ENCODE measurements at places on chromosomes 3 and 15. TPM values are rescaled to one million over a fixed set of nuclear protein-coding genes. Genes with fewer than 3 reads are reported as not detected.
A peak's percentile ranks its signal among the peaks of the same experiment; 100 is the strongest.

DNA sequence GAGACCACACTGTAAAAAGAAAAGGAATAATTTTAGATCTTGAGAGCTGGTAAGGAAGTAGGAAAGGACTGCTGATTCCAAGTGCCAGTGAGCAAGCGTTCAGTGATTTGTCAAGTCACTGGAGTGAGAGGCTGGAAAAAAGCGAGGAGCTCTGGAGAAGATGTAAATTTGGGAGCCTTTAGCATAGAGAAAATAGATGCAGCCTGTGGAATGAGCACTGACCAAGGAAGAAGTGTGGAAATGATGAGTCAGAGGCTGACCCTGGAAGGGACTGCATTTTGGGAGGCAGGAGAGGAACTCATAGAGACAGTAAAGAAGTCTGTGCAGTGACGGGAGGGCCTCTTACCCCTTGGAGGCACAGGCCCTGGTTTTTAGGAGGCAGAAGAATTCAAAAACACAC, 17.1 kb upstream of the ABTB1 start:
- no peak overlapping the region for H3K27ac ChIP-seq
- H3K36me3 ChIP-seq: peaks cover 2% of the 10 kb centered on the region
- H3K27me3 ChIP-seq: no peaks in the 10 kb centered on the region
- H3K4me3 ChIP-seq: no peak overlapping the region
- DNase-seq: no peak

DNA sequence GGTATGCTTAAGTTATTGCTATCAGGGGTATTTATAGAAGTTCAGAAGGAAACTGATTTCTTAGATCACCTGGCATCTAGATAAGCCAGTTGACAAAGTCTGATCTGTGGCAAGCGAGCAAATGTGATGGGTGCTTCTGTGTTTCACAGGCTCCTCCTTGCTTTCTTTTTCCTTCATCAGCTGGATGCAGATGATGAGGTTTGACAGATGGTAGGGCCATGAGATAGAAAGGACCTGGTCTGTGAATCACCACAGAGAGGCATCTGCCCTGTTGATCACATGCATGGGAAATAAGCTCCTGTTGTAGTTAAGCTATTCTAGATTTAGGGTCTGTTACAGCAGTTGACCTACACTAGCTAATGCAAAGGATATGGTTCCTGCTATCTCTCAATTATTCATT, 372.0 kb downstream of the NEK10 start:
- no peak overlapping the region for H3K4me3 ChIP-seq
- DNase-seq: no peak
- no peaks in the 10 kb centered on the region for H3K27me3 ChIP-seq
- H3K36me3 ChIP-seq: no peaks in the 10 kb centered on the region

DNA sequence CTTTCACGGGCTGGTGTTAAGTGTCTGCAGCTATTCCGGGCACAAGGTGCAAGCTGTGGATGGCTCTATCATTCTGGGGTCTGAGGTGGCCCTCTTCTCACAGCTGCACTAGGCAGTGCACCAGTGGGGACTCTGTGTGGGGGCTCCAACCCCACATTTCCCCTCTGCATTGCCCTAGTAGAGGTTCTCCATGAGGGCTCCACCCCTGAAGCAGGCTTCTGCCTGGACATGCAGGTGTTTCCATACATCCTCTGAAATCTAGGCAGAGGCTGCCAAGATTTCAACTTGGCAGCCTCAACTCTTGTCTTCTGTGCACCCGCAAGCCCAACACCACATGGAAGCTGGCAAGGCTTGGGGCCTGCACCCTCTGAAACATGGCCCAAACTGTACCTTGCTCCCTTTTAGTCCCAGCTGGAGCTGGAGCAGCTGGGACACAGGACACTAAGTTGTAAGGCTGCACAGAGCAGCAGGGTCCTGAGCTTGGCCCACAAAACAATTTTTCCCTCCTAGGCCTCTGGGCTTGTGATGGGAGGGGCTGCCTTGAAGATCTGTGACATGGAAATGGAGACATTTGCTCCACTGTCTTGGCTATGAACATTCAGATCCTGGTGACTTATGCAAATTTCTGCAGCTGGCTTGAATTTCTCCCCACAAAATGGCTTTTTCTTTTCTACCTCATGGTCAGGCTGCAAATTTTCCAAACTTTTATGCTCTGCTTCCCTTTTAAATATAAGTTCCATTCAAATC, 6.0 kb upstream of the RPL39L start:
- H3K4me3 ChIP-seq: no peak overlapping the region
- H3K36me3 ChIP-seq: peaks cover 2% of the 10 kb centered on the region
- H3K4me1 ChIP-seq: no peaks in the 10 kb centered on the region
- H3K27ac ChIP-seq: no peak overlapping the region
- H3K27me3 ChIP-seq: peaks cover 9% of the 10 kb centered on the region
- no peak for DNase-seq

- no peak overlapping the region for H3K27ac ChIP-seq
- H3K4me3 ChIP-seq: no peak overlapping the region
- no peak for DNase-seq
- no peaks in the 10 kb centered on the region for H3K36me3 ChIP-seq
- peaks cover 2% of the 10 kb centered on the region for H3K4me1 ChIP-seq
Observed at GRCh38 chr15:61660579-61660978, 399.7 kb downstream of the VPS13C start.

- H3K36me3 ChIP-seq: no peaks in the 10 kb centered on the region
- no peak overlapping the region for H3K27ac ChIP-seq
- DNase-seq: no peak
- H3K4me1 ChIP-seq: peaks cover 7% of the 10 kb centered on the region
- peaks cover 6% of the 10 kb centered on the region for H3K27me3 ChIP-seq
- H3K4me3 ChIP-seq: no peak overlapping the region
Observed at GRCh38 chr3:67858492-67858891, 204.1 kb upstream of the SUCLG2 start.

DNA sequence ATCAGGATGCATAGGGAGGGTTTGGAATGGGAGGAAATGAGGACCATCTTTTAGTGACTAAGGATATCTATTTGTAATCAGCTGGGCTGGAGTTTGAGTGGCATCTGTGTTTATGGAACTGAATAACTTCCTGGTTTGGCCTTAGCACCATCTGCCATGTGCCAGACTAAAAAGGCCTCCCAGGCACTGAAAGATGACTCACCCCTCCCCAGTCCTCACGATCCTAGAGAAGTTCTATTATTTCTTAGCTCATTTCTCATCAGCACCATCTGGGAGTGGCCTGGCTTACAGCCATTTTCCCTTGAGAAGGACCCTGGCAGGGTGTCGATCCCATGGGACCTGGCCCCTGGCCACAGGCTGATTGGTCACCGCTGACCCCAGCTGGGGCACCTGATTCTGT, 23.9 kb upstream of the CTXND1 start:
- DNase-seq: no peak
- no peaks in the 10 kb centered on the region for H3K4me1 ChIP-seq
- no peak overlapping the region for H3K4me3 ChIP-seq
- H3K27ac ChIP-seq: no peak overlapping the region
- peaks cover 50% of the 10 kb centered on the region for H3K27me3 ChIP-seq

DNA sequence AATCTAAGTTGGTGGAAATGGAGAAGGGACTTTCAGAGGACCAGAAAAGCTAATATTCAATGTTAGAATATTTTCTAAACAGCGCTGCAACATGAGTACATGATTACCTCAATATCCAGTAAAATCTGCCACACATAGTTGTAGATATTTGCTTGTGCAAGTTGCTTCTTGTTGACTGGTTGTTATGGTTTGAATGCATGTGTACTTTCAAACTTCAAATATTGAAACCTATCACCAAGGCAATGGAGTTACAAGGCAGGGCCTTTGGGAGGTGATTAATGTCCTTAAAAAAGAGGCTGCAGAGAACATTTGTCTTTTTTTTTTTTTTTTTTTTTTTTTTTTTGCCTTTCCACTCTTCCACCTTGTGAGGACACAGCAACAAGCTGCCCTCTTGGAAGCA, 49.9 kb downstream of the TMCO5A start:
- H3K36me3 ChIP-seq: peaks cover 6% of the 10 kb centered on the region
- H3K27me3 ChIP-seq: no peaks in the 10 kb centered on the region
- H3K4me3 ChIP-seq: no peak overlapping the region
- DNase-seq: no peak
- H3K27ac ChIP-seq: no peak overlapping the region

DNA sequence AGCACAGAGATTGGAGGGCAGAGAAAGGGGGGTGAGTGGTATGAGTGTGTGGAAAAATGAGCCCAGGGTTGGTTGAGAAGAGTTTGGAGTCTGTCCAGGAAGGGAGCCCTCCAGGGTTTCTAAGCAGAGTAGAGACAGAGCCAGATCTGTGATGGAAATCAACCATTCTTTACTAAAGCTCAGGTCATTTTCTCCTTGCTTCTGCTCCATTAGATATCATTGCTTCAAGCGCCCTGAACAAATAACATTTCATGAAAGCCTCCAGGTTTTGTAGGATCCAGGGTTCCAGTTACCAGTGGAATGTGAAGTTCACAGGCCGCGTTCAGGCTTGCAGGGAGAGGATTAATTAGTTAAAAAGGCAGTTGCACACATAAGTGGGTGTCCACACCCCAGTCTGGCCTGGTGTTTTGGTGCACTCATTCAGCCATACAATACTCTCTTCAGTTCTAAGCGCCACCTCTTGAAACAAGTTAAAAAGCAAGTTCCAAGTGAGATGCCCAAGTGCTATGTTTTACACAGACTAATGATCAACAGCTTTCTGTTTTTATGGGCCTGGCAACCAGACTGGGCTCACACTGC, 16.4 kb upstream of the BOC start:
- no peaks in the 10 kb centered on the region for H3K27me3 ChIP-seq
- peak overlapping the region; percentile 85 for H3K27ac ChIP-seq
- peaks cover 38% of the 10 kb centered on the region for H3K4me1 ChIP-seq
- H3K36me3 ChIP-seq: peaks cover 11% of the 10 kb centered on the region

GRCh38 chr3:99473321-99473751, 165.1 kb upstream of the COL8A1 start:
- H3K27ac ChIP-seq: no peak overlapping the region
- no peaks in the 10 kb centered on the region for H3K27me3 ChIP-seq
- DNase-seq: no peak
- H3K4me1 ChIP-seq: no peaks in the 10 kb centered on the region
- H3K36me3 ChIP-seq: no peaks in the 10 kb centered on the region

DNA sequence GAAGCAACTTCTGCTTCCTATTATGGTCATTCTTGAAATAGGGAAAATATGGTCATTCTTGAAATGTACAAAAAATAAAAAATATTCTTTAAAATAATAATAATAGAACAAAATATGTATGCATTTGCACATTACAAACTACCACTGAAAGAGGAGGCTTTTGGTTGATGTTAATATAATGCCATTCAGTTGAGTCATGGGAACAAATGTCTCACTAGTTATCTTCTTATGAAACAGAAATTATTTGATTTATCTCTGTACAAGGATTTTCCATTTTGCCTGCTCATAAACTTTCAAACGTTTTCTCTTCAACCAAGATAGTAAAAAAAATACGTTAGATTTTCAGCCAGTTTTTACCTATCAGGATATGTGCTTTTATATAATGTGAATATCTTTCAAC, 1662.7 kb downstream of the OTOL1 start:
- no peak for DNase-seq
- H3K4me1 ChIP-seq: no peaks in the 10 kb centered on the region
- H3K4me3 ChIP-seq: no peak overlapping the region
- H3K27me3 ChIP-seq: no peaks in the 10 kb centered on the region
- no peaks in the 10 kb centered on the region for H3K36me3 ChIP-seq
- no peak overlapping the region for H3K27ac ChIP-seq

- no peak overlapping the region for H3K27ac ChIP-seq
- peaks cover 30% of the 10 kb centered on the region for H3K4me1 ChIP-seq
- H3K36me3 ChIP-seq: peaks cover 13% of the 10 kb centered on the region
- H3K4me3 ChIP-seq: no peak overlapping the region
Observed at GRCh38 chr3:14119651-14120050, 5.0 kb downstream of the CHCHD4 start.

GRCh38 chr15:41798607-41799487, 24.6 kb downstream of the MAPKBP1 start:
- no peak overlapping the region for H3K4me3 ChIP-seq
- H3K36me3 ChIP-seq: peaks cover 11% of the 10 kb centered on the region
- no peaks in the 10 kb centered on the region for H3K27me3 ChIP-seq
- DNase-seq: no peak
- H3K4me1 ChIP-seq: peaks cover 25% of the 10 kb centered on the region

DNA sequence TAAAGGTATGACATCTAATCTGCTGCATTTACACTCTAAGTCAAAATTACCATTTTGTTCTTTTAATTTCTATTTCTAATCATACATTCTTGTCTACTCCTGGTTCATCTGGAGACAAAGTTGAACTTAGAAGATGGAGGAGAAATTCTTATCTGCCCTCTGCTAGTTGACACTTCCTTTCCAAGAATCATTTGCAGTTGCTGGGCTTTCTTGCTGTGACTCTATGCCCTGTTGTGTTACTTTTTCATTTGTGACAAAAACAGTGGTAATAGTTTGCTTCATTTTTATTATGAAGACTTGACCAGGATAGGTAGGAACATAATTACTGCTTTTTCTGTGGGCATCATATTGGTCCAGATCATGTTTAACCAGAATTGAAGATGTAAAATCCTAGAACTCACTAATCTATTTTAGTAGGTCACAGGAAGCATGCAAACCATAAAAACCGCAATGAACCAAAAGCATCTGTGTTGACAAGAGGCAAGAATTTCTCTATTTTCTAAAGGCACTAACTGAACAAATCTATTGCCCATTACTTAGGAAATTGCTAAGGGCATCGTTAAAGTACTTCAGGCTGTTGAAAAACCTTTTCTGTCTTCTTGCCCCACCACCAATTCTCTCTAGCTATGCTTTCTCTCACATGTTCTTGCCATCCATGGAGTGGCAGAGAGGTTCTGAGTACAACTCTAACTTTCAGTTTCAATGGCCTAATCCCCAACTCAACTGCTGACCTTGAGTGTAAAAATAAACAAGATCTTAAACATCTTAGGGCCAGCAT, 4.2 kb upstream of the CCR2 start:
- H3K4me3 ChIP-seq: no peak overlapping the region
- peaks cover 49% of the 10 kb centered on the region for H3K27me3 ChIP-seq
- H3K36me3 ChIP-seq: no peaks in the 10 kb centered on the region
- H3K27ac ChIP-seq: no peak overlapping the region
- no peak for DNase-seq
- no peaks in the 10 kb centered on the region for H3K4me1 ChIP-seq

- no peak overlapping the region for H3K4me3 ChIP-seq
- H3K27me3 ChIP-seq: peaks cover 68% of the 10 kb centered on the region
- H3K36me3 ChIP-seq: no peaks in the 10 kb centered on the region
- H3K4me1 ChIP-seq: no peaks in the 10 kb centered on the region
Observed at GRCh38 chr3:74621581-74621980, 7.1 kb upstream of the CNTN3 start.

DNA sequence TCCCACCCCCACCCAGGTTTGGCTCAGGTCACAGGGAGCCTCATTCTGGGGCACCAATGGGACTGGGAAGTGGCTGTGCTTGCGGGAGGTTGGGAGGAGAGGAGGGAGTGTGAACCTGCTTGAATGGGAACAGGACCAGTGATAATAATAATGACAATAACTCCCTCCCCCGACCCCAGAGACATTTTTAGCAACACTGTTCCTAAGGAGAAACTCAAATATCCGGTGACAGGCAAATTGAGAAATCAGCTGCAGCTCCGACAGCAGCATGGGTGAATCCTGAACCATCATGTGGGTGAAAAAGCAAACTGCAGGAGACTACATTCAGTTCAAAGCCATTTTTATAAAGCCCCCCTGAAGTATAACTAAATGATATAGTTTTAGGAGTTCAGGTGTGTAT, 11.6 kb upstream of the RPL29 start:
- no peak overlapping the region for H3K4me3 ChIP-seq
- no peaks in the 10 kb centered on the region for H3K36me3 ChIP-seq
- peaks cover 27% of the 10 kb centered on the region for H3K4me1 ChIP-seq
- H3K27ac ChIP-seq: no peak overlapping the region
- H3K27me3 ChIP-seq: peaks cover 1% of the 10 kb centered on the region
- DNase-seq: no peak

The LMAN1L gene
- 0.35 TPM for total RNA-seq

The CORO2B gene
- 1.00 TPM for total RNA-seq

The CEMIP gene
- total RNA-seq: 0.70 TPM

The C15orf62 gene
- 0.44 TPM for total RNA-seq

Data from mesothelial cell of epicardium (in vitro differentiated cells).